HuH-7.5 (cell line): ENCODE measurements at places on chromosomes 2 and 18.
A peak's percentile ranks its signal among the peaks of the same experiment; 100 is the strongest.

DNA sequence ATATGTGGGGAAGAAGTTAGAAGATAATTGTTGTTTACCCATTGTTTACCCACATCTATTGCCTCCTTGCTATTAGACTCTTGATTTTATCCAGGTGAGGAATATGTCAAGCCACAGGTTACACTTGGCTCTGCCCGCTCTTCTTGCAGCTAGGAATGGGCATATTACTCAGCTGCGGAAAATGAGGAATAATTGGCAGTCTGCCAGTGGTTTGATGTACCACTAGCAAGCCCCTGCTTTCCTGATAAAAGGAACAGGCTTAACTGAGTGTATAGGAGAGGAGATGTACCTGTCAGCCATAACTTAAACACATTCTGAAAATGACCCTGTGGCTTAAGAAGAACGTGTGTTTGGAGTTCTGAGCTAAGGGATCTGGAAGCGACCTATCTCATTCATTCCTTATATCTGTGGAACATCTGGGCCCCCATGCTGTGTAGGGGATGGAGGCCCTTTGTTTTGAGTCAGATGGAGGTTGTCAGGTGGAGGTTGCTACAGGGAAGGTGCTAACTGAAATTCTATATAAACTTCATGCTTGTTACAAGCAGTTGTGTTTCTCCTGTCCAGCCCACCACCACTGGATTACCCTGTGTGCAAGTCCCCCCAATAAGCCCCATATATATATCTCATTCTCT, 4.6 kb upstream of the FMNL2 start:
- no peak for DNase-seq

GRCh38 chr2:35160871-35161270, 1194.7 kb upstream of the CRIM1 start:
- peak; percentile 1 for DNase-seq

GRCh38 chr2:43518181-43518580, 77.7 kb downstream of the THADA start:
- DNase-seq, result no peak

DNA sequence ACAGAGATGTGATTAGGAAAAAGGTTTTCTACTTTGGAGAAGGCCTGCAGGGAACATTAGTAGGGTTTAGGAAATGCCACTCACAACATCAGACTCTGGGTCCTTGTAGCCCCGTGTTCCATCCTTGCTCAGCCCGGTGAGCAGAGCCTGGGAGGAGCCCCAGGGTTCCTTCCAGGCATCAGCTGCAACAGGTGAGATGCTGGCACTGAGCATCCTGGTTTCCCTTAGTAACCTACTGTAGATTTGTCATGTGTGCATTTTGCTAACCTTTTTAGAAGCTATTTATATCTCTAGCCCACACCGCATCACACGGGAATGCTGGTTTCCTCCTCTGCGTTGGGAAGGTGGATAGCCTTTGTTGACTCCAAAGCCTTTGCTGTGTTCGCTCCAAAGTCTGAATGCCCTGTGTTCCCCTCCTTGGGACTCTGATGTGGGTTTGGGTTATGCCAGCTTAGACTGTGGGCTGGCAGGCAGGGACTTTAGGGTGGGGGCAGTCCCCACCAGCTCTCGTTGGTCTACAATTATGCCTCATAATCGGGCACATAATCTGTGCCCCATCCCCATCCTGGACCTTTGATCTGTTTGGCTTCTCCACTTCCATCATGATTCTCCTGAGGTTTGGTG, 69.3 kb downstream of the TMEM247 start:
- no peak for DNase-seq

- no peak for DNase-seq
Observed at GRCh38 chr18:58095655-58096054, 51.6 kb downstream of the NEDD4L start.

DNA sequence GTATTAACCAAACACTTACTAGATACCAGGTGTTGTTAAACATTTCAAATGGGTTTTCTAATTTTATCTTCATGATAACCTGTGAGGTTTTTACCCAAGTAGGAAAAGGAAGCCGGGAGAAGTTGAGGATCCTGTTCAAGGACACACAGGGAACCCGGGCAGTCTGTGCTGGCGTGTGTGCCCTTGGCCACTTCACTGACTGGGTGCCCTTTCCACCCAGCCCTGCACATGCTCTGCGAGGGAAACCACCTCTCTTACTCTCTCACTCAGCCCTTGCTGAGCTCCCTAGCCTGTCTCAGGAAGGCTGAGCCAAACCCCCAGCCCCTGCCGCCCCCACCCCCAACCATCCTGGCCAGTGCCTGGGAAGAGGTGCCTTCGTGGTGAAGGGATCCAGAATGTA, 51.8 kb downstream of the TEX44 start:
- no peak for DNase-seq

DNA sequence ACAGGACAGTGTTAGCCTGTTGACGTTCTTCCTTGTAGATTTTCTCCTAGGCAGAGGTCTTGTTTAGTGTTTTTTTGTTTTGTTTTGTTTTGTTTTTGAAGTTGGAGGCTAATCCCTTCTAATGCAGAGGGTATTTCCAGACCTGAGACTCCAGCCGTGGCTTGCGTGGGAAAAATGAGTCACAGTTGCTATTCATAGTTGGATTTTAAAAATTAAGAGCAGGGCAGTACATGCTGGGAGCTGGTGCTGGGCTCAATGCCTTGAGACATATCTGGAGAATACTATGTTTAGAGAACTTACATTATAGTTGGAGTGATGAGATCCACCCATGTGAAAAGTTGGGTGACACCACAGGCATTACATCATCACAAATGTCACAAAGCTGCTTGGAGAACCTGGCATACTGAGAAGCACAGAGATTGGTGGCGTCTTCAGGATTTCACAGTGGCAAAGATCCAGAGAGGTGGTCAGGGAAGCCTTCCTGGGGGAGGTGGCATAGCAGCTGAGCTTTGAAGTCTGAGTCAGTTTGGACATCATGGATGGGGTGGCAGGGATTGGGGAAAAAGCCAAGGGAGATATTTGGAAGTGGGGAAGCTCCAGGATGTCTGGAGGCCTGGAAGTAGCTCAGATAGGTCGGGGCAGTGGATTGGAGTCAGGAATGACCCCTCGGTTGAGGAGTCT, 249.4 kb downstream of the LOXHD1 start:
- DNase-seq, result no peak

GRCh38 chr2:186713691-186714090, 19.8 kb downstream of the FAM171B start:
- DNase-seq, result no peak

- DNase-seq, result no peak
Observed at GRCh38 chr2:133653056-133653455, 84.8 kb upstream of the NCKAP5 start.

DNA sequence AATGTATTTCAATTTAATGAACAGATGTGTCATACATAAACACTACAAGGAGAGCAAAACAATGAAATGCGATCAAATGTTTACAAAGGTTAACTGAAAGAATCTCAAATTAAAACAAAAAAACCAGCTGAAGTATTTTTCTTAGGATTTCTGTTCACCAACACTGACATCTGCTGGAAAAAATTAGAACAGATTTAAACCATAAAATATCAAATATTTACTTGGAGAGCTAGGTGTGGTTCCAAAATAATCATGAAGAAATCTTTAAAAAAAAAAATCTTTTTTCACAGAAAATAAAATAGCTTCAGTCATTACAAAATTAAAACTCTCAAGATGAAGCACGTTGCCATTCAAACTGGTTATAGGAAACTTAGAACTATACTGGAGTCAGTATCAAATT, 13.8 kb downstream of the MMADHC start:
- no peak for DNase-seq

DNA sequence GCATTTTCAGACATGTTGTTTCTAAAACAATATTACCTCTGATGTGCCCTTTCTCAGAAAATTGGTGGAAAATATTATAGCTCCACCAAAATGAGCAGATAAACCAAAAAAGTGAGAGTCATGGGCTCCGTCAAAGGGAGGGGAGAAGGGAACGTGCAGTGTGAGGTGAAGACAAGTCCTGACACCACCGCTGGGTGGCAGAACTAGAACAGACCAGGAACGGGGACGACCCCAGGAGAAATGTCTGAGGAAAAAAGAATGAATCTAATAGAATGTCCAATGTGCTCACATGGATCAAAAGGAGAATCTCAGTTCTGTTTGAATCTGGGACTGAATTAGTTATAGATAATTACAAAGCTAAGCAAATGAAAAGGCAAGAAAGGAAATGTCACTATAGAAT, 22.6 kb upstream of the BCL2 start:
- peak; percentile 23 for DNase-seq

DNA sequence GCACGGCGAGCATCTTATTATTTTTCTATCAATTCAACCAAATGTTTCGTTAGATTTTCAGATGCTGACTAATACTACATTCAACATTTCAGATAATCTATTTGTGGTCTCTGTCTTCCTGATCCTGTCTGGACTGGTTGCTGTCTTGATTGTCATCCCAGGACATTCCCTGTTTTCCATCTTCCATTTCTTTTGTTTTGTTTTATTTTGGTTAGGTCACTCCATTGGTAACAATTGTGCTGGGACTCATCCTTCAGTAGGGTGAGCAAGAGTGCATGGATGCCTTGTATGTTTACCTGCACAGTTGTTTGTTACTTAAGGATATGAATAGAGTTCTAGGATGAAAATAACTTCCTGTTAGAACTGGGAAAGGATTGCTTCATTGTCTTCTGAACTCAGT, 55.9 kb upstream of the ACYP2 start:
- DNase-seq, result no peak

- DNase-seq, result no peak
Observed at GRCh38 chr2:106338043-106338442, 130.2 kb downstream of the RGPD3 start.

DNA sequence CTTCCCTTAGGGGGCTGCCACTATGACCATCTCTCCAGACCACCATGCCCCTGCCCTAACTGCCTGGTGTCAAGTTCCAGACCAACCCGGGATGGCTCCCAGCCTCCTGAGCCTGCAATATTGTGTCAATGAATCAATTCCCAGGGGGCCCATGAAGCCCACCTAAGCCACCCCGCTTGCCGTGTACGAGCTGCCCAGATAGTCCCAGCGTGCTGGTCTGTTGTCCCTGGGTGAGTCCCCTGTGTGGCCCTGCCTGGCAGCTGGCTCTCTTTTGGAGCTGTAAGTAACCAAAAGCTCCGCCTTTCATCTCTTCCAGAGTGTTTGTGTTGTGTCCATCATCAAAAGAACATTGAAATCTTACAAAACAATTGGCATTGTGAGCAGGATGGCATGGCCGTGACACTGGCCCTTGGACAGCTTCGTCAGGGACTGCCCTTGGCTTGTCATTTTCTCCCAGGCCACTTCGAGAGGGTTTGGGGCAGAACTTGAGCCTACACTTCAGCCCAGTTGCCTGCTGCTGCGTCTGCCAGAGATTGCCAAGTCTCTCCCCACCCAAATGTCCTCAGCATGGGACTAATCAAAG, 11.3 kb upstream of the MAL start:
- no peak for DNase-seq

DNA sequence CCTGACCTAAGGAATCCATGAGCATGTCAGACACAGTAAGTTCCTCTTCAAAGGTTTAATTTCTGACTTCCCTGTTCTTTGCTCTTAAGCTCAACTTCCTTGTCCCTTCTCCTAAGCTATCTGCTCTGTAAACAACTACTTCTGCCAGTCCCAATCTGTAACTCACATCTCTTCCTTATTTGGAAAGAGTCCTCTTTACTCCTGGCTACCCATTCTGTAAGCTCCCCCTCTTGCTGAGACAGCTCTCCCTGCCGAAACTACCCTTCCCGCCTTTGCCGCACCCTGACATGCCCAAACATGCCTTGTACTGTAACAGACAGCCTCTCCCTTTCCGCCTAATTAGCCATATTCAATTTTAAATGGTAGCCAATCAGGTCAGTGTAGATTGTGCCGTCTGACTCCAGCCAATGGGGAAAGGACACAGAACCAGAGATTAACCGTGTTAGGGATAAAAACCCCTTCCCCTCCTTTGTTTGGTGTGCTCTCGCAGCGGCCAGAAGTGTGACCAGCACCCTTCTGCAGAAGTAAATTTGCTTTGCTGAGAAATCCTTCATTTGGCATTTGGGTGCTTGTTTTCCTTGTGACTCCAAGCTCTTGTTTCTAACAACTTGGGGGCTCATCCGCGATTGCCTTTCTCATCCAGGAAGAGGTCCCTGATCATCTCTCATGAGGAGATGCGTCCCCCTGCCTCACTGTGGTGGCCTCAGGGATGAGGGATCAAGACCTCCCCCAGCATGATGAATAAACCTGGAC, 49.0 kb downstream of the PIAS2 start:
- no peak for DNase-seq

- DNase-seq, result no peak
Observed at GRCh38 chr2:85669549-85669948, 1.6 kb upstream of the SFTPB start.

DNA sequence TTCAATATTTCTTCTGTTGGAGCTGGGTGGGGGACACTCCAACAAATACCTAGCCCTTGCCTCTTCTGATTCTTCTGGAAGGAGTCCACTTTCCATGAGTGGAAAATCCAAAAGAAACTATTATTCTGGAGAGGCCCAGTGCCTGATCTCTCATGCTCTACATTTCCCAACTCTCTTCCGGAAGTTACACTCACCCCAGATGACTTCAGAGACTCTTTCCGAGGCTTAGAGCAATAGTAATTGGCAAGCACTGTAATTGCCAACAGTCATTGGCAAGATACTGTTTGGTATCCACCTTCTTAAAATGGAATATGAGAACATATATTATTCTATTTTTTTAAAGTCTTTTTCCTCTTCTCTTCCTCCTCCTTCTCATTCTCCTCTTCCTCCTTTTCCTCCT, 60.5 kb upstream of the CYRIA start:
- DNase-seq, result no peak

DNA sequence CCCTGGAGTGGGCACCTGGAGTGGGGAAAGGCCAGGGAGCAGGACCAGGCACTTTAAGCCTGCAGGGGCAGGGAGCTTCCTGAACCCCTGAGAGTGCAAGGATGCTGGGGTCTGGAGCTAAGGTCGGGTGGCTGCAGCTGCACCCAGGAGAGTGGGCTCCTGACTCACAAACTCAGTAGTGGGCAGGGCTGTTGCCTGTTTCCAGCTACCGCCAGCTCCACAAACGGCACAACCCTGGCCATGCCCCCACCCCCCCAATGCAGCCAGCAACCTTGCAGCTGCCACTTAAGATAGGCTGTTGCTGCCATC, 688.8 kb downstream of the NYAP2 start:
- DNase-seq, result no peak

DNA sequence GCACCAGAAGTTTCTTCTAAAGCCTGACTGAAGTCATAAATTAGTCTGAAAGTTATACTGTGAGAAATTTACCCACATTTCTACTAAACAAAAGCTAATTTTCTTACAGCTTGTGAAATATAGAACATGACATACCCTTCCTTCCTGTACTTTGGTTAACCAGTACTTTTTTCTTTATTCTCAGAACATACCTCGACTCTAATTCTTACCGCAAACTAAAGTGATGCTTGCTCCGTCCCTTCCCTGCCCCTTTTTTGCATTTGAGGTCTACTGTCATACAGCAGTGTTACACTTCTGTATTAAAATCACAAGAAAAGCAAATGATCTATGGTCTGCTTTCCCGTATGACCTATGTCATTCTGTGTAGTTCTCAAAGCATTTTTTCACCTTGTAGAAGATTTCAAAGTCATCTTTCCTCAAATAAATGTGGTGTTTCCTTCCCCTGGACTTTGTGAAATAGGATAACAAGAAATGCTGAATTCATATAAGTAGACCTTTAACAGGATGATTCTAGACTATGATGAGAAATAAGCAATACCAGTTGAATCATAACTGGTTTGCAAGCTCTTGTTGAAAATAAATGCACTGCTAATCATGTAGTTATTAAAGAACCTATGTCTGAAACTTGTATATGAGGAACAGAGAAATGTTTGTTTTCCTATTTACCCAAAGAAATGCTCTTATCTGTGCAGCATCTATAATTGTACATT, 30.4 kb downstream of the CYTIP start:
- DNase-seq, result no peak

- DNase-seq, result no peak
Observed at GRCh38 chr2:207619764-207620203, 5.4 kb downstream of the METTL21A start.

- DNase-seq, result no peak
Observed at GRCh38 chr2:131493199-131493968, 1.2 kb upstream of the MZT2A start.
